ENCODE measurements at places on chromosomes 12 and 14.

DNA sequence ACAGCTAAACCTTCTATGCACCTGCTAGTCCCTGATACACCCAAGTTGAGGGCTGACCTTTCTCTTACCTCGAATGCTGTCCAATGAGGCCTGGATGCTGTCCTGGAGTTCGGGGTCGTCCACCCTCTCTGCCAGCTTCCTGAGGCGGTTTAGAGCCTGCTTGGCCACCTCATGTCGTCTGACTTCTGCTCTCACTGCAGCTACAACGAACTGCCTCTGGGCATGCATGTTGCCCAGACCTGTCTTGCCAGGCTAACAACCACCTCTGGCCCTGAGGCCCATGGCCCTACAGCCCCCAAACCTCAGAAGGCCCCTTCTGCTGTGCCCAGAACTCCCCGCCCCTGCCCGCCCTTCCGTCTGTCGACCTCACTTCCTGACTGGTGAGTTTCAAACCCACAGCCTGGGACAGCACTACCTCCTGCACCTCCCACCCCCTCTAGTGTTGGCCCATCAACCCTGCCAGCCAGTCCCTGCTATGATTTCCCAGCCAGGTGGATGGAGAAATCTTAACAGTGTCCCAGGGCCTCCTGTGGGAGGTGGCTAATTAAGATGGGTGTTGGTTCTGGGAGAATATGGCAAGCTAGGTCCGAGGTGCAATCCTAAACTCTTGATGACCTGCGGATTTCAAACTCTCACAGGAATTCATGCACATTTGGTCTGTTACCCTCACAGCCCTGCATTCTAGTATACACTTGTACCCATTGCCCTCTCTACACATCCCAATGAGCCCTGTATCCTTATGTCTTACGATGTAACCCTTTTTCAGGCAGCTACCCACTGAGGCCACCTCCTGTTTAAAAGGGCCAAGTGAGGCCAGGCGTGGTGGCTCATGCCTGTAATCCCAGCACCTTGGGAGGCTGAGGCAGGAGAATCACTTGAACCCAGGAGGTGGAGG lies 2.7 kb upstream of the TSPAN31 start:
- DNase-seq, result no peak

- peak; percentile 89 for DNase-seq
Observed at GRCh38 chr12:79274501-79275064, 410.0 kb downstream of the SYT1 start.

DNA sequence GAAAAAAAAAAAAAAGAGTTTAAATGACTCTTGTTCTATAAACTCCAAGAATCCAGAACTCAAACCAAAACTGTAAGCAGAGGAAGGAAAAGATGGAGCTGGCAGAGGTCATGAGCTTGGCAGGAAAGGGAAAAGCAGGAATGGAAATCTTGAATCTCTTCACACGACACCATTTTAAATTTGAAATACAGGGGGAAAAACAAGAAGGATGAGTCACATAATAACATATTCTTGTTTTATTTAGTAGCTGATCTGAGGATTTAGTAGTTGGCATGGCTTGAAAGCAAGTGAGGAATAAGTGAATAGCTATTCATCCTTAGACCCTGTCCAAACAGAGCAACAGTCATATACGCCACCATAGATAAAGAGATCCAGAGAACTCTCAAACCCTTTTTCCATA lies 35.0 kb downstream of the EPS8 start:
- no peak for DNase-seq

- no peak for DNase-seq
Observed at GRCh38 chr12:27979145-27979544, 6.6 kb upstream of the PTHLH start.

- DNase-seq, result no peak
Observed at GRCh38 chr12:131574395-131574771, 136.5 kb upstream of the SFSWAP start.

DNA sequence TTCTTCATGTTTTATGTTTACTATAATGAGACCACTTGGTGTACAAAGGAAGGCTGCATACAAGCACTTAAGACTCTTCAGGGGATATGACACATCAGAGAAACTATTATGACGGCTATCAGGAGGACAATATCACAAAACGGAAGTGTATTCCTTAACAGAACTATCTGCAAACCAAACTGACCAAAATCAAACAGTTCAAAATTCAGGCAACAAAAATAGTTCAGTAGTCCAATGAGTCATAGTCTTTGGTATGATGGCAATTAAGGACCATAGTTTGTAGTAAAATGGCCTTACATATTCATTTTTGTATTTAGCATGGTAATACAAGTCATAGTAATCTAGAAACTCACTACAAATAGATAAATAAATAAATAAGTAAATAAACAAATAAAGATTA lies 1638.7 kb upstream of the SEL1L start:
- no peak for DNase-seq

- no peak for DNase-seq
Observed at GRCh38 chr12:77725611-77726010, 105.1 kb upstream of the NAV3 start.

GRCh38 chr14:101986953-101987352 lies 22.6 kb downstream of the DYNC1H1 start:
- DNase-seq, result no peak

GRCh38 chr12:105057174-105057573 lies 27.1 kb downstream of the ALDH1L2 start:
- DNase-seq, result no peak

GRCh38 chr12:122051231-122051876 lies 27.2 kb upstream of the MLXIP start:
- DNase-seq, result no peak

- no peak for DNase-seq
Observed at GRCh38 chr12:132190012-132190755, 45.9 kb downstream of the NOC4L start.

- no peak for DNase-seq
Observed at GRCh38 chr12:6620137-6620884, 13.1 kb upstream of the CHD4 start.

DNA sequence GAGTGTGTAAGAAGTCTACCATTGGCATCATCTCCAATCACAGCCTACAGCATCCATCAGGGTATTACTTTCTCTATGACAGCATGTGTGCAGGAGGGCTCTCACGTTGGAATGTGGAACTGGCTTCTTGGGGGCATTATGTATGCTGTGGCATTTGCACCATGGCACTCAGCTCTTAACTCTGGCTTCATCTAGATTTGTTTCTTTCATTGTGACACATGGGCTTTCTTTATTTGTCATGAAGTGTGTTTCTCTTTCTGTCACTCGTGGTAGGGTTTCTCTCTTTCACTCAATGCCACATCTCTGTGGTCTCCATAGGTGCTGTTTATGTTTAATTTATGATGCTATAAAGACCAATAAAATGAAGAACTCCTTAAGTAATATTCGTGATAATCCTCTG lies 191.2 kb upstream of the GARIN2 start:
- DNase-seq, result no peak

DNA sequence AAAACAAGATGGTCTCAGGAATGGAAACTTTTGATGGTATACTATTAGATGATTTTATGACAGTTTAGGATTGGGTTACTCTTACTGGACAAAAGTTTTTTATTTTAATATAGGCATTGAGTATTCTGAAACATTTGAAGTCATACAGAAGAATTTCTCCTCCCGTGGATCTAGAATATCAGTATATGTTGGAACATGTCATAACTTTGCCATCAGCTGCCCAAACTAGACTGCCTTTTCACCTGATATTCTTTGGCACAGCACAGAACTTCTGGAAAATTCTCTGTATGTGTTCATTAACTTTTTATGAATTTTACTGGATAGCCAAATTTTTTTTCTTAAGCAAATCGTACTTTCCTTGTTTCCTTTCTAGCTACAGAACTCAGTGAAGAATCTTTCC lies 75.4 kb downstream of the KNTC1 start:
- no peak for DNase-seq

DNA sequence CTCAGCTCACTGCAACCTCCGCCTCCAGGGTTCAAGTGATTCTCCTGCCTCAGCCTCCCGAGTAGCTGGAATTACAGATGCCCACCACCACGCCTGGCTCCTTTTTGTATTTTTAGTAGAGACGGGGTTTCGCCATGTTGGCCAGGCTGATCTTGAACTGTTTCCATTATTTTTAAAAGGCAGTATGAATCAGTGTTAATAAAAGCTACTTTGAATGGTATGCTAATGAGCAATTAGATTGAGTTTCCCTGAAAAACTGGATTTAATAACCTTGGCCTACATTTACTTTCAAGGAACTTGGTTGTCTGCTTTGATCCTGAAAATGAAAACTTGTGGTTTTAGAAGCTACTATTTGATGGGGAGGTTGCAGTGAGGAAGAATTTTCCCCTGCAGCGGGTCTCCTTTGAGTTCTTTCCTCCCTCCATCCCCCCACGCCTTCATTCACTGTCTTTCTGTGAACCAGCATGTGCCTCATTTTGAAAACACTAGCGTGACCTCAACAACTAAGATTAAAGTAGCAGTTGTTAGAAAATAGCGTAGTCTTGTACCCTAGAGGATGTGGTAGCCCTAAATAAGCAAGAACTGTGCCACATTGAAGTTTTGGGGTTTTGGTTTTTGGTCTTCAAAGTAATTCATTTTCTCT lies 17.8 kb upstream of the RPS6KA5 start:
- no peak for DNase-seq

- DNase-seq, result no peak
Observed at GRCh38 chr12:56487448-56488040, 417 bp downstream of the GLS2 start.

GRCh38 chr12:5902736-5903135 lies 42.3 kb downstream of the ANO2 start:
- no peak for DNase-seq

DNA sequence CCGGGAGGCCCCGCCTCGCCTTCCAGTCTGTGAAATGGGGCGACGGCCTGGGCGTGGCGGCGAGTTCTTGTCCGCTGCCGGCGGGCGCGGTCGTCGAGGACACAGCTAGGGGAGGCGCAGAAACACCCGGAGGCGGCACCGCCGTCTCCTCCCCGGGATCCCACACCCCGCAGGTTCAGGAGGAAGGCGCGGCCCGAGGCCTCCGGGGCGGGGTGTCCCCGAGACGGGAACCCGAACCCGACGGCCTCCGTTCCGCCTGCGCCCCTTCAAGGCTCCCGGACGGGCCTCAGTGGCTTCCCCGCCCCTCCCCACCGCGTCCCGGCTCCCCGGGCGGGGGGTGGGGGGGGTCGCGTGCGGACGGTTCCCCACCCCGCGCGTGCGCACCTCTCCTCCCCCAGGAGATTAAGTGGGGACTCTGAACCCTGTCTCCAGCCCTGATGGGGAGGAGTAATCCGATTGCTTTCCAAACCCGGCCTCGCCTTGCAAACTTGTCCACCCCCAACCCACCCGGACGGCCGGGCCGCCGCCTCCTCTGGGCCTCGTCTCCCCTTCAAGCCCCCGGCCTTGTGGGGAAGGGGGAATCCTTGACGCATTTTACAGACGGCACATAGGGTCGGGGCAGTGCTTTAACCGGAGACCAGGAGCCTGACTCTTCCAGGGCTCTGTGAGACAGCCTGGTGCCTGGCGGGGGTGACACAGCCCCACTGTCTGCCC lies 35.3 kb upstream of the ANKRD9 start:
- DNase-seq, result no peak

- no peak for DNase-seq
Observed at GRCh38 chr12:15208871-15209656, 12.2 kb downstream of the RERG start.

DNA sequence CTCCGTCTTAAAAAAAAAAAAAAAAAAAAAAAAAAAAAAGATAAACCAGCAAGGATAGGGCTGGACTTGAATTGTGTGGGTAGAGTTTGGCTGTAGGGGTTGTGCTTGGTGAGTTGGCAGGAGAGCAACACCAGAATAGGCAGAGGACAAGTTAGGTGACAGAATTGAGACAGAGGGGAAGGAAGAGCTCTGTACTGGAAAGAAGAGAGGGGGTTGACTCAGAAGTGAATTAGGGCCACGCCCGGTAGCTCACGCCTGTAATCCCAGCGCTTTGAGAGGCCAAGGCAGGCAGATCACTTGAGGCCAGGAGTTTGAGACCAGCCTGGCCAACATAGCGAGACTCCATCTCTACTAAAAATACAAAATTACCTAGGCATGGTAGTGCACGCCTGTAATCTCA lies 6.1 kb upstream of the TMEM30B start:
- DNase-seq, result no peak

DNA sequence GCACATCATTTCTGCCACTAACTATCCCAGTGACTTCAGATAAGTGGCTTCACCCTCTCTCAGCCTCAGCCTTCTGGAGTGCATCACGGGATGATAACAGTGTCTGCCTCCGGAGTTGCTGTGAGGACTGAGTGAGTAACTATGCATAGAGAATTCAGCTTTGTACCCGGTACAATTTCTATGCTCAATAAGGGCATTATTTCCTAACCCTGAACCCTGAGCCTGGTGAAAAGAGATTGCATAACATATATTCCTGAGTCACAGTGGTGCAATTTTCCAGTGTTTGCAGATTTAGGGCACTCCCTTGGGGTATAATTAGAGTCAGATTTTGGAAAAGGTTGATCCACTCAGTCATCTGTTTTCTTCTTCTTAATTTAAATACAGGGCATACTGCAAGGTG lies 181.1 kb downstream of the PTPN11 start:
- no peak for DNase-seq

DNA sequence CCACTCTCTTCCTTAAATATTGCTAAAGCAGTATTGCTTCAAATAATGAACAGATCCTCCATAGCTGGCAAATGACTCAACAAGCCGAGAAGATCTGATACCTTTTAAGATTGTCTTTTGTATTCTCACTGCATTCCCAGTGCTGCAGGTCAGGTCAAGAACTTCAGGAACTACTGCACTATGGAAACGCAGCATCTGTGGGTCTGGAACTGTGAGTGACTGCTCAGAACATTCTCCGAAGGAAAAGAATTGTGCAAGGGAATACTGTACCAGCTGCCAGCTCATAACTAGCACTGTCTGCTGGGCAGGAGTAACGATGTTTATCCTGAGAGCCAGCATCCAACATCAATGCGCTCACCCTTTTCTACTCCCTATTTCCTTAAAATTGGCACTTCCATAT lies 348.0 kb upstream of the SOX5 start:
- DNase-seq, result no peak

DNA sequence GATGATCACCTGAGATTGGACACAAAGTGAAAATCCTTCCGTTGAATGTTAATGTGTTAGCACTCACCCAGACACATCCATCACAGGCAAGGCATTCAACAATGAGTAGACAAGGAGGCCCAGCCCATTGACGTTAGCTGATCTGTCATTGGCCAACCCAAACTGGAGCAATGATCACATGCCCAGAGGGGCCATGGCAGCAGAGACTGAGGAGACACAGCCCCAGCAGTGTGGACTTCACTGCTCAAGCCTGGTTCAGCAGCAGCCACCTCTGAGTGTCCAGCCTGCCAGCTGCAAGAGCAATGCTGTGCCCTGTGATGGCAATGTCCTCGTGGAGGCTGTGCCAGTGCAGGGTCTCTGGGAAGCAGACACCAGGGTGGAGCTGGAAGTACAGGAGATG lies 622.2 kb downstream of the AACS start:
- DNase-seq, result no peak

- DNase-seq, result no peak
Observed at GRCh38 chr12:77225373-77225772, 160.0 kb upstream of the E2F7 start.

GRCh38 chr12:113196990-113197389 lies 11.5 kb downstream of the RITA1 start:
- no peak for DNase-seq

All from NCI-H187 treated with DMSO at 0.1 percent for 48 hours (cell line).